ENCODE measurements at places on chromosomes 4 and X.
A peak's percentile ranks its signal among the peaks of the same experiment; 100 is the strongest.

DNA sequence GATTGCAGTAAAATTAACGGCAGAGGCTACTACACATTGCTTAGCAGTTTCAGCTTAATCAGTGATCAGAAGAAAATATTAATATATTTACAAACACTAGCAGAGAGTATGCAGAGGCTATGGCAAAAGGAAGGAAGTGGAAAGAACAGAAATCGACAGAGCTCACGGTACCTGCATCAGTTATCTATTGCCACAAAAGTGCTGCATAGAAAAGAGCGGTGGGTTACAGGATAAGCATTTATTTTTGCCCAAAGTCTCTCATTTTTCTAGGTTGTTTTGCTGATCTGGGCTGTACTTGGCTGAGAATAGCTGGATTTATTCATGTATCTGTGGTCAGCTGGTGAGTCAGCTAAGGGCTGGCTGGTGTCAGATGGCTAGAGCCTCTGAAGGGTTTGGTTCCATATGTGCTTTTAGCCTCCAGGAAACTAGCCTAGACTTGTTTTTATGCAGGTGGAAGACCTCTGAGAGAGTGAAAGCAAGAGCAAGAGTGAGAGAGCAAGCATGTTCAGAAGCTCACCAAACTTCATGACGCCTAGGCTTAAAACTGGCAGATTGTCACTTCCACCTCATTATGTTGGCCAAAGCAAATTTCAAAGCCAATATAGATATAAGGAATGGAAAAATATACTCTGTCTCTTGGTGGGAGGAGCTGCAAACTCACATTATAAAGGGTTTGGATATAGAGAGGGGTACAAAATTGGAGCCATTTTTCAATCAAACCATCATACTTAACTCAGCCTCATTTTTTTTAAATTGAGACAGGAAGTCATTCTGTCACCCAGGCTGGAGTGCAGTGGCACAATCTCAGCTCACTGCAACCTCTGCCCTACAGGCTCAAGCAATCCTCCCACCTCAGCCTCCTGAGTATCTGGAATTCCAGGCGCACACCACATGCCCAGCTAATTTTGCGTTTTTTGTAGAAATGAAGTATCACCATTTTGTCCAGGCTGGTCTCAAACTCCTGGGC, 153.2 kb upstream of the RPL34 start:
- no peak for DNase-seq

DNA sequence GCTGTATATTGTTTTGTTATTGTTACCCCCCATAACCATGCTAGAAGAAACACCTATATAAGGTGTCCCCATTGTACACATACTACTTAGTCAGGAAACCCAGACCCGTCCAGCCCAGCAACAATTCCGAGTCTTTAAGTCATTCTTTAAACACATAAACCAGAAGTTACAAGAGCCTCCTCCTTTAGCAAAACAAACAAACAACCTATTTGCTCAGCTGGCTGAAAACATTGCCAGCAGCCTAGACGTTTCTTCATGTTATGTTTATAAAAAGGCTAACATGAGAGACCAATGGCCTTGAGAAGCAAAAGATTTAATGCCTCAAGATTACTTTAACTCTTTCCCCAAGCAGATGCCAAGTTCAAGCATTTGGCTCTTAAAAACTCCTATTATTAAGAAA, 1.4 kb downstream of the ACOX3 start:
- DNase-seq = no peak

DNA sequence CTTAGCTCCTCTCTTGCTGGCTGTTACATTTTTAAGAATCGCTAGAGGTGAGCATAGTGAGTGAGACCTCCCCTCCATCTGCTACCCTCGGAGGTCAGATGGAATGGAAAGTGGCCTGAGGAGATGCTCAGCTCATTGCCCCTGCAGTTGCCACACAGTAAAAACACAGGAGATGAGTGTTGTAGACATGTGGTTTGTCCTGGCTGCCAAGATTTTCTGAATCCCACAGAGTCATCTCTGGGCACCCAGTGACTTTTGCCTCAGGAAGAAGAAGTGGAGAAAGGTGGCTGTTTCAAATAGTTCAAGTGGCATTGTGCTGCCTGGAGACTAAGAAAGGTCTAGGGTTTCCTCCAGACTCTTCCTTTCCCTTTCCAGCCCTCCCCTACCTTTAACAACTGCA, 271.0 kb downstream of the STK32B start:
- DNase-seq = no peak

- DNase-seq = no peak
Measured at GRCh38 chr4:90458576-90458975, 331.4 kb downstream of the CCSER1 start.

GRCh38 chr4:118279920-118280432, 72.8 kb downstream of the PRSS12 start:
- DNase-seq = no peak

DNA sequence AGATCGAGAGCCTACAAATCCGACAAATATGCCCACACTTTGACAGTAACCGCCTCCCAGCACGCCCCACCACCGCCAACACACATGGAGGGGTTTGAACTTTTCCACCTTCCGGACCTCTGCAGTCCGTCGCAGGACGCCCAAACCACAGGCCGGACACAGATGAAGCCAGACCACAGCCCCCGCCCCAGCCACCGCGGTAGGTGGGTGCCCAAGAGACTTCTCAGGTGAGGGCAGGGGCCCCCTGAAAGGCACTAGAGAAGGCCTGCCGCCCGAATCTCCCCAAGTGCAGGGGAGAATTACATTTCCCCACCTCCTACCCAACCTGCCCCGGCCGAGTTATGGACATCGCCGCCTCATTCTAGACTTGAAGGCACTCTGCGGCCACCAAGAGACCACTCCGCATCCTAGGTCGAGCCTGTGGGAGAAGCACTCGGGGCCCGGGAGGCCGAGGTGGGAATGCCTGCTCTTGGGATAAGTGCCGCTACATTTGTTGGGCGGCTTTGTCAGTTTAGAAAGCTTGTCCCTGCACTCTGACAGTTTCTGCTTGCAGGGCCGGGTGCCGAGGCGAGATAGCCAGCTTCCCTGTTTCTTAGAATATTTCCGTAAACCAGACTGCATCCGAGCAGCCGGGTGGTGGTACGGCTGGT, 21.5 kb downstream of the HAND2 start:
- DNase-seq = no peak

GRCh38 chr4:159682996-159683395, 580.1 kb downstream of the RAPGEF2 start:
- DNase-seq = no peak

GRCh38 chrX:114344756-114345349, 239.0 kb upstream of the HTR2C start:
- DNase-seq = no peak

DNA sequence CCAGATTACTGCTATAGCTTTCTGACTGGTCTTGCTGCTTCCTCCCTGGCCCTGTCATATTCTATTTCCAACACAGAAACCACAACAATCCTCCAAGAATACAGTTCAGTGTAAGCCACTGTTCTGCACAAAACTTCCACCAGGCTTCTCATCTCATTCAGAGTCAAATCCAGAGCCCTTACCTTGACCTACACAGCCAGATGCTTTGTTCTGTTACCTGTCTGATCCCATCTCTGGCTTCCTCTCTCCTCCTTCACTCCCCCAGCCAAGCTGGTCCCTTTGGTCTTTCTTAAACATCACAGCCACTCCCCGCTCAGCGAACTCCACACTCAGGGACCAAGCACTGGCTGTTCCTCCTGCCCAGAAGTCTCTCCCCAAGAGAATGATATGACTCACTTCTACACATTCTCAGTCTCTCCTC, 84.8 kb upstream of the BMP2K start:
- no peak for DNase-seq

- no peak for DNase-seq
Measured at GRCh38 chr4:2482693-2483092, 13.8 kb downstream of the RNF4 start.

- DNase-seq = no peak
Measured at GRCh38 chrX:150765782-150766350, 72.7 kb downstream of the MTMR1 start.

GRCh38 chr4:8739317-8739716, 132.3 kb downstream of the HMX1 start:
- no peak for DNase-seq

DNA sequence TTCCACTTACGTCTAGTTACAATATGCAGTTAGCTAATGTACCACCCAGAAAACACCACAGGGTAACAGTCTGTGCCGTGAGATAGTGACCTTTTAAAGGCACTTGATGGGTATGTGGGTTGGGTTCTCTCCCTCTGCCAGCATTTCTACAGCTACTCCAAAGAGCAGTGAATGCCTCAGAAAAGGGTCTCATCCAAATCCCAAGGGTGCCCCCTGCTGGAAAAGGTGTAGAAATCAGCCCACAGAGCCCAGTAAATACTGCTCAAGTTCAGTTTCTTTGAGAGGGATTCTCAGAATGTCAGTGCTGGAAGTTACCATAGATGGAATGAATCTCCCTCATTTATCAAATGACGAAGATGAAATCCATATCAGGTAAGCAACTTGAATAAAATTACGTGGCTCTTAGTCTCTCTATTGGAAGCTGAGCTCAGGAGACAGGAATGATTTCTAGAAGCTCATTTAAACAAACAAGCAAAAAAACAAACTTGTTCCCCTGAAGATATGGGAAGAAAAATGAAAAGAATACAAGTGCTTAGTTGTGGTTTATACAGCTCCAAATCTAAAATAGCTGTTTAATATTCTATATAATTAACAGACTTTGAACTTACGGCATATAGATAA, 9.5 kb downstream of the RNF175 start:
- DNase-seq = peak; percentile 78

DNA sequence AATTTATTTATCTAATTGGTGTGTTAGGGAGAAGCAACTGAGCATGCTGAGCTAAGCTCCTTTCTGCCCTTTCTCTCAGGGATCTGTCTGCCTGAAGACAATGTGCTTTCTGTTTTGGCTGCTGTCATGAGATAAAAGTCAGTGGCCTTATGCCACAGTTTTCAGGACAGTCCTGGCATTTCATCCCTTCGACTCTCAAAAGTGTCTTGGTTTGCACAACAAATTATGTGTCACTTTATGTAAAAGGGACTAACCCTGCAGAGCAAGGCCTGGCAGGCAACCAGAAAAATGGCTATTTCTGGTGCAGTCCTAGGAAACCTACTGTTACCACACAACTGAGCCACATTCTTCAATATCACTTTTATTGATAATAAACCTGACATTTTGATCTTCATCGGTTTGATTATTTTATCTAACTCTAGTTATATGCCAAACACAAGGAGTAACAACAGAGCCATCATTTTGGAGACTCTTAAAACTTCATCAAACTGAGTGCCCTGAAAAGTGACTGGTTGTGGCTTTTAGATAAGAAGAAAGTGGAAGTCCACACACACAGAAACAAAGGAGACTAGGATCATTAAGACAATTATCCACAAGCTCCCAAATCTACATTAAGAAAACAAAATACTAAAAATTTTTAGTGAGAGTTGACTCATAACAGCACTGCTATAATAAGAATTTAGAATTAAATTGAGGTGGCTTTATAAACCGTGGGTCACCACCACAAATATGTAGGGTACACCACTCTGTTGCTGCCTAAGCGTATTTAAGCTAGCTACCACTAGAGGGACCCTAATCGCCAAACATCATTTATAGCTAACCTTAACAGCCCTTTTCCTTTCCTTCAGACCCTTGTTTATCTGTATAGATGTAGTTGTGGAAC, 95.9 kb upstream of the PTPN13 start:
- DNase-seq = no peak

DNA sequence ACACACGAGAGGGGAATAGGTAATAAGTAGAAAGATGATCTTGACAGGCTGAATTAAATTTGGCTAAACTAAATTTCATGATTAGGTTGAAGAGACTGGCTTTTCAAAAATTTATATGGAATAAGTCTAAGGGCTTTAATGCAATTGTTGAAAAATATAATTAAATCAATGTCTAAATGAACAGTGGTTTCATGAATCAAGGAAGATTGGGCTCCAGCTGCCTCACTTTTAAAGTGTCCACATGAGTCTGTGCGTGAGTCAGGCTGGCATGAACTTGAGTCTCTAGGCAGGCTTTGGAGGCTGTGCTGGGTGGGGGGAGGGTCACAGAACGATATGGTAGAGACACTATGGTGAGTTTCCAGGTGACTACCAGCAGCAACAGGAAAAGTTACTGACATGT, 111.9 kb downstream of the SORBS2 start:
- DNase-seq = no peak

- no peak for DNase-seq
Measured at GRCh38 chr4:61540944-61541343, 340.8 kb downstream of the ADGRL3 start.

- no peak for DNase-seq
Measured at GRCh38 chr4:48340276-48340964, 909 bp upstream of the SLAIN2 start.

- DNase-seq = no peak
Measured at GRCh38 chr4:100945789-100946188, 401.5 kb downstream of the PPP3CA start.

DNA sequence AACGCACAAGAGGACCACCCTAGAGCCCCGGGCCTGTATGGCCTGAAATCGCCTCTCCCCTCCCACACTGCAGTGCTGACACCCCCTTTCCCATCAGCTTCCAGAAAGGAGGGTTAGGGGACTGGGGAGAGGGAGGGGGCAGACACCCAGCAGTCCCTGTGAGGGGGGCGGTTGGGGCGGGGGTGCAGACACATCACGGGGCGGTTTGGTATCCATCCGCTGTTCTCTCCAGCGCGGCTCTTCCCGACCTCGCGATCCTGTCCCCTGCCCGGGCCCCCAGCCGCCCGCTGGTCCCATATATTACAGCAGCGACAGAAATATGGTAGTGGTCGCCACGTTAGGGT, 404 bp upstream of the GPRASP2 start:
- DNase-seq = no peak

GRCh38 chrX:35382966-35383365, 415.2 kb upstream of the MAGEB16 start:
- no peak for DNase-seq

- DNase-seq = no peak
Measured at GRCh38 chr4:23220911-23221310, 528.2 kb downstream of the GBA3 start.

DNA sequence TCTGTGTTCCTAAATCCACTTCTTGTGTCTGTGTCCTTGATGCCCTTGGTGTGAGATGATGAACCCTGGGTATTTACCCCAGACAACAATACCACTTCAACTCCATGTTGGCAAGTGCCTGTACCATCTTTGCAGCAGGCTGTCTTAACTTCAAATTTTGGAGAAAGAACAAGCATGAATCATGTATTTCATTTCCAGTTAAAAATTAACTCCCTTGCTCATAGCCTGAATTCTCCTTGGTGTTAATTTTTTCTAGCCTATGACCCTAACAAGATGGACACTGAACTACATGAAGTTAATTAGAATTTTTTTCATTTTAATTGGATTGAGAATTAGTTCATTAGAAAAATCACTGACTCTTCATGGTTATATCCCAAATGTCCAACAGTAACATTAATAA, 267.8 kb upstream of the INTU start:
- DNase-seq = no peak

DNA sequence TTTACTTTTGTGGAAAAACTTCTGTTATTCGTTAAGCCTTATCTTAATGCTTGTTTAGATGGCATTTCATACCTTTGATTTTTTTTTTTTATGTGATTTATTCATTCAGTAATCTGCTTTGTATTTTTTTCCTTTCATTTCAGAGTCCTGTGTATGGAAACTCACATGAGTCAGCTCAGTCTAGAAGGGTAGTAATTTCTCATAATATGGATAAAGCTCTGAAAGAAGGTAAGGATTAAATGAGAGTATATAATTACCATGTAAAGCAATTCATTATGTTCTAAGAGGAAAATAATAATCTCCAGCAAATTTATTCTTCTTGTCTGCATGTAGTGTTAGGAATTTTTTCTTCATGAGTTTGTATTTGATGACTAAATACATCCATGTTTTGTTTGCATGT, 37.8 kb downstream of the SNX25 start:
- no peak for DNase-seq

GRCh38 chrX:18674417-18674787, 2.5 kb upstream of the RS1 start:
- peak; percentile 1 for DNase-seq
